Ovary (tissue), 10 donors: ENCODE measurements at places on chromosomes 1 and 21.

DNA sequence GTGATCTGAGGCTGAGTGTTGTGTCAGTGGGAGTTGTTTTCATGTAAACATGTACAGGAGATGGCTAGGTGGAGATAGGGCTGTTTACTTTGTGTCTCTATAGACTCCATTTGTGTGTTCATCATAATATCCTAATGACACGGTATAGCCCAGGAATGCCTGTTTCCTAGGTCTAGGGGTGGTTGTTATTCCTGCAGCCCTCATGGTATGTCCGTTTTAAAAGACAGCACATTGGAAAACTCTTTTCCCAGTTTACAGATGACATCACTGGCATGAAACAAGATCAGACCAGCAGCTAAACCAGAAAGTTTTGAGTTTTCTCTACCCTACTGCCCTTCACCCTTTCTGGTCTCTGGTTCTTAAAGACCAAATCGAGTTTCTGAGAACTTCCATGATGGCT, 227.3 kb upstream of the TMEM51 start:
- H3K27me3 ChIP-seq = no peaks in the 10 kb centered on the region
- no peak overlapping the region for H3K27ac ChIP-seq
- H3K4me3 ChIP-seq = no peak overlapping the region
- peaks cover 37% of the 10 kb centered on the region for H3K4me1 ChIP-seq
- no peaks in the 10 kb centered on the region for H3K36me3 ChIP-seq

- H3K4me3 ChIP-seq = peak overlapping the region; percentile 13
- no peaks in the 10 kb centered on the region for H3K36me3 ChIP-seq
- H3K4me1 ChIP-seq = peaks cover 55% of the 10 kb centered on the region
- peak; percentile 80 for DNase-seq
Observed at GRCh38 chr1:234724516-234725176, 114.7 kb upstream of the IRF2BP2 start.

DNA sequence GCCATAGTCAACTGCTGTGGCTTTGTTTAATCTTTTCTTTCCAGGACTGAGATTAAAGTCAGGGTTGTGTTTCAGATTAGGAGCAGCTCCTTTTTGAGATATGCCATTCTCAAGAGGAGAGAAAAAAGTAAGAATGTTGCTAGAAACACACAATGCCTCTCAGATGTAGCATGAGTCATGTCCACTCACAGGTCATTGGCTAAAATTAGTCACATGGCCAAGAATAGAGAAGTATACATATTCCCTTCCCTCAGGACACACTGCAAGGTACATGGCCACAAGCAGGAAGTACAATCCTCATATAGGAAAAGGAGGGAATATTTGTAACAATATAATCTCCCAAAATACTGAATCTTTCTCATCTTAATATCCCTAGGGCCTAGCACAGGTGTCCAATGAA, 141.9 kb upstream of the PTBP2 start:
- no peak for DNase-seq
- H3K27me3 ChIP-seq = no peaks in the 10 kb centered on the region
- no peaks in the 10 kb centered on the region for H3K36me3 ChIP-seq
- no peak overlapping the region for H3K27ac ChIP-seq
- H3K4me1 ChIP-seq = no peaks in the 10 kb centered on the region
- no peak overlapping the region for H3K4me3 ChIP-seq

GRCh38 chr1:58854576-58854975, 70.7 kb upstream of the JUN start:
- no peak overlapping the region for H3K4me3 ChIP-seq
- no peak overlapping the region for H3K27ac ChIP-seq
- peaks cover 9% of the 10 kb centered on the region for H3K4me1 ChIP-seq
- H3K27me3 ChIP-seq = no peaks in the 10 kb centered on the region
- no peaks in the 10 kb centered on the region for H3K36me3 ChIP-seq

GRCh38 chr1:104132382-104132973, 382.8 kb downstream of the AMY1C start:
- no peak for DNase-seq
- H3K27me3 ChIP-seq = no peaks in the 10 kb centered on the region
- H3K4me3 ChIP-seq = no peak overlapping the region
- H3K27ac ChIP-seq = no peak overlapping the region

GRCh38 chr1:225933072-225933471, 7.9 kb downstream of the LEFTY2 start:
- no peaks in the 10 kb centered on the region for H3K27me3 ChIP-seq
- no peak for DNase-seq
- no peaks in the 10 kb centered on the region for H3K4me1 ChIP-seq
- no peak overlapping the region for H3K27ac ChIP-seq

DNA sequence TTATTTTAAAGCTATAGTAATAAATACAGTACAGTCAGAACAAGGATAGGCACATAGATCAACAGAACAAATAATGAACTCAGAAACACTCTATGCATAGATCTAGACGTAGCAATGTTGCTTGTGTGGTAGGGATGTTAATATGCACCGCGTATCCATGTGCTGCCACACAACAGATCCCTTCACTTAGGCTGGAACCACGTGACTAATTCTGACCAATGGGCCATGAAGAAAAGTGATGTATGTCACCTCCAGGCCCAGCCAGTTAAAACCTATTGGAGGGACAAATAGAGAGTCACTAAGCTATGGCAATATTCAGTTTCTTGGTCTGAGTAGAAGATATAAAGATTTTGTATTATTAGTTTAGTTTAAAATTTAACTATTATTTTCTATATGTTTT, 91.4 kb downstream of the ADAMTS1 start:
- H3K27ac ChIP-seq = no peak overlapping the region
- DNase-seq = no peak
- H3K36me3 ChIP-seq = no peaks in the 10 kb centered on the region

GRCh38 chr1:228464487-228464983, 22.6 kb upstream of the RNF187 start:
- H3K4me3 ChIP-seq = no peak overlapping the region
- H3K27me3 ChIP-seq = peaks cover 8% of the 10 kb centered on the region
- DNase-seq = peak; percentile 69
- no peaks in the 10 kb centered on the region for H3K36me3 ChIP-seq

GRCh38 chr1:210412240-210412639, 83.5 kb downstream of the HHAT start:
- H3K4me1 ChIP-seq = no peaks in the 10 kb centered on the region
- H3K27me3 ChIP-seq = no peaks in the 10 kb centered on the region
- no peak overlapping the region for H3K4me3 ChIP-seq
- DNase-seq = no peak
- no peak overlapping the region for H3K27ac ChIP-seq

GRCh38 chr1:150906329-150906728, 19.4 kb downstream of the CTXND2 start:
- H3K4me1 ChIP-seq = no peaks in the 10 kb centered on the region
- no peak for DNase-seq
- H3K27me3 ChIP-seq = no peaks in the 10 kb centered on the region
- H3K36me3 ChIP-seq = no peaks in the 10 kb centered on the region
- H3K4me3 ChIP-seq = no peak overlapping the region

DNA sequence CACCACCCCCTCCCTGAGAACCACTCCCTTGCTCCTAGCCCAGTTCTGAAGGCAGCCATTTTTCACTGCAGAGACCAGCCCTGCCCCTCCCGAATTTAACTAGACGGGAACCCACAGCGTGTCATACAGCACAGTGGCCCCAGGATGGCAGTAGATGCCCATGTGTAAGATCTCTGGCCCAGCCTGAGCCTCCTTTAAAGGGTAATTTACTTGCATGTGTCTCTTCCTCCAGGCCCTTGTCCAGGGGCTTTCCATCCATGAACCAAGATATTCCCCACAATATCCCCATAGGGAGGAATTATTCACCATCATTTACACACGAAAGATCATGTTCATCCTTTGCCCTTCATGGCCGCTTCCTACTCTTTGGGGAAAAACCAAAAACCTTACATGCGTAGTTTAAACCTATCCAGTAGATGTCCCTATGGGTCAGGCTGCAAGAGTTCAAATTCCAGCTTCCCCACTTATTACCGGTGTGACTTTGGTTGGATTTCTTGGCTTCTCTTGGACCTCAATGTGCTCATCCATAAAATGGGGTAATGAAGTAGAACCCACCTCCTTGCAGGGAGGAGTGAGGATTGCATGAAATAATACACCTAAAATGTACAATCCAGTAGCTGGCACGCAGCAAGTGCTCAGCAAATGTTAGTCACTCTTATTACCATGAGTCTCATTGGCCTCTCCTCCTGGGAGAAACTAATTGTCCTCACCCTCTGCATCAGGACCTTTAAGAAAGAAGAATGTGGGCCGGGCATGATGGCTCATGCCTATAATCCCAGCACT, 4.0 kb upstream of the LACTBL1 start:
- H3K36me3 ChIP-seq = no peaks in the 10 kb centered on the region
- DNase-seq = peak; percentile 39
- no peaks in the 10 kb centered on the region for H3K4me1 ChIP-seq
- H3K27me3 ChIP-seq = no peaks in the 10 kb centered on the region
- no peak overlapping the region for H3K4me3 ChIP-seq
- no peak overlapping the region for H3K27ac ChIP-seq

DNA sequence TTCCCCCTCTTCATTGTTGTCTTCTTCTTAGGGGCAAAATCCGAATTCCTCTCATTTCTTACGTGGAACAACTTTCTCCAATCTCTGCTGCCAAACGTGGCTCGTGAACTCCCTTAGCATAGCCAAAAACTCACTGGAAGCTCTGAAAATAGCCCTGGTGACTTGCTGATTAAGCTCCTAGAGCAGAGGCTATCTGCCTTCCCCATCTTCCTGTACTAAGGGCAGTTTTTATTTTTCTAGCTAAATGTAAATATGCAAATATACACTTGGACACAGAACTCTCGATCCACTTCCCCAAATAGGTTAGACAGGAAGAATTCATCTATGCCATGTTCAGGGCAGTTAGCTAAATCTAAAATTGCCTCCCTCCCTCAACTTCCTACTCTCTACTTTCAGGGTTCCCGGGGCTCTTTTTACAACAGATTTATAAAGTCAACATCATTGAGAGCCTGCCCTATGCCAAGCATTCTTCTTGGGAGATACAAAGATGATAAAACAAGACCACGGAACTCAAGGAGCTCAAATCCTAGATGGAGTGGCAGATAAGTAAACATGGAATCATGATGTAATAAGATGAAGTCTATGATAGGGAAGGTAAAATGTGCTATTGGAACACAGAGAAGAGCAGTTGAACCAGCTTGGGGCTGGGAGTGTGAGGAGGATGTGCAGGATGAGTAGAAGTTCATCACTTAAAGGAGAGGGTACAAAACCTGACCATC, 59.4 kb upstream of the FMOD start:
- peaks cover 27% of the 10 kb centered on the region for H3K4me1 ChIP-seq
- H3K27me3 ChIP-seq = no peaks in the 10 kb centered on the region
- H3K27ac ChIP-seq = no peak overlapping the region
- H3K36me3 ChIP-seq = no peaks in the 10 kb centered on the region
- no peak overlapping the region for H3K4me3 ChIP-seq

- no peaks in the 10 kb centered on the region for H3K27me3 ChIP-seq
- no peaks in the 10 kb centered on the region for H3K36me3 ChIP-seq
- H3K27ac ChIP-seq = no peak overlapping the region
- no peak overlapping the region for H3K4me3 ChIP-seq
- no peaks in the 10 kb centered on the region for H3K4me1 ChIP-seq
Observed at GRCh38 chr1:34050709-34051485, 114.1 kb downstream of the CSMD2 start.

DNA sequence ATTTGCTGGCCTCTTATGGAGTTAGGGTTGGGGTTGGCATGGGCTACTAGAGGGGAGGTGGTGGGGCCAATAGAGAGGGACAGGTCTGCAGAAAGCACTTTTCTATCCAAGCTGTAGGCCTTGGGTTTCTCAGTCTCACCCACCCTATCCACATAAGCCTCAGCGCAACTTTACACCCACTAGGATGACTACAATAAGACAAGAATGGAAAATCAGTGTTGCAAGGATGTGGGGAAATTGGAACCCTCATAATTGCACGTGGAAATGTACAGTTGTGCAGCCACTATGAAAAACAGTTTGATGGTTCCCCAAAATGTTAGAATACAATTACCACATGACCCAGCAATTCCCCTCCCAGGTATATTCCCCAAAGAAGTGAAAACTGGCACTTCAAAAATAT, 14.0 kb upstream of the GSTM4 start:
- no peak overlapping the region for H3K4me3 ChIP-seq
- DNase-seq = no peak
- no peaks in the 10 kb centered on the region for H3K27me3 ChIP-seq
- no peaks in the 10 kb centered on the region for H3K36me3 ChIP-seq
- H3K4me1 ChIP-seq = no peaks in the 10 kb centered on the region
- no peak overlapping the region for H3K27ac ChIP-seq

DNA sequence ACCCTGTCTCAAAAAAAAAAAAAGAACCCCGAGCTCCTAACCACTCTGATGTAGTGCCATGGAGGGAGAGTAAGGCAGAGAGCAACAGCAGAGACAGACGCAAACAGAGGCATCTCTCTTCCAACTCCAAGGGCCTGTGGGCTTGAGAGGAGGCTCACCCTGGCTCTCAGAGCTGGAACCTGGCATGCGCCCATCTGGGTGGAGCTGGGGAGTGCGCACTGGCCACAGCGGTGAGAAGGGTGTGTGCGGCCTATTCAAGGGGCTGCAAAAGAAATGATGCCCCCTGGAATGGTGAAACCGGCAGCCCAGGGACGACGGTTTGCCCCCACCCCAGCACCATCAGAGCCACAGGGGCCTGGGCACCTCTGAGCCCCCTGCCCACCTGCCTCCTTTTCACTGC, 17.6 kb downstream of the COL8A2 start:
- DNase-seq = no peak
- H3K4me1 ChIP-seq = no peaks in the 10 kb centered on the region
- no peak overlapping the region for H3K4me3 ChIP-seq
- no peaks in the 10 kb centered on the region for H3K27me3 ChIP-seq
- H3K36me3 ChIP-seq = no peaks in the 10 kb centered on the region
- H3K27ac ChIP-seq = no peak overlapping the region

DNA sequence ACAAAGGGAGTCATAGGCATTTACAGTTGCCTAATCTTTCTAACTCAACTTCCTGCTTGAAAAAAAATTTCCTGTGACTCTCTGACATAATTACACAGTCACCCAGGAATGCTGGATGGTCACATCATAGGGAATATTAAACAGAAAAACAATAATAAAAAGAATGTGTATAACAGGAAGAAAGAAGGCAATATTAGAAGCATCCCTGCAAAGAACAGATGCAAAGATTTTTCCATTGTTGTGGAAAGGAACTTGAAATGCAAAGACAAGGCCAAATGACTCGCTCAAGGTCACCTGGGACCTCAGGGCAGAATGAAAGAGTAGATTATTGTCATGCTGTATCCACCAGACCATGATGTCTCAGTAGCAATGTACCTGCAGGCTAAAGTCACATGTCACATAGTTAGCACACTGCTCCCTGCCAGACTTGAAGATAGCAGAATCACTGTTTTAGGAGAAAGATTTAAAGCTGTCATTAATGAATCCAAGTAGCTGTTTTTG, 184.3 kb downstream of the CYYR1 start:
- no peaks in the 10 kb centered on the region for H3K4me1 ChIP-seq
- no peaks in the 10 kb centered on the region for H3K36me3 ChIP-seq
- no peak overlapping the region for H3K4me3 ChIP-seq

- no peak overlapping the region for H3K4me3 ChIP-seq
- H3K36me3 ChIP-seq = no peaks in the 10 kb centered on the region
- no peaks in the 10 kb centered on the region for H3K27me3 ChIP-seq
- peaks cover 2% of the 10 kb centered on the region for H3K4me1 ChIP-seq
- no peak for DNase-seq
Observed at GRCh38 chr1:41518471-41518870, 34.0 kb upstream of the EDN2 start.
